ENCODE measurements at places on chromosomes 7 and 10.

DNA sequence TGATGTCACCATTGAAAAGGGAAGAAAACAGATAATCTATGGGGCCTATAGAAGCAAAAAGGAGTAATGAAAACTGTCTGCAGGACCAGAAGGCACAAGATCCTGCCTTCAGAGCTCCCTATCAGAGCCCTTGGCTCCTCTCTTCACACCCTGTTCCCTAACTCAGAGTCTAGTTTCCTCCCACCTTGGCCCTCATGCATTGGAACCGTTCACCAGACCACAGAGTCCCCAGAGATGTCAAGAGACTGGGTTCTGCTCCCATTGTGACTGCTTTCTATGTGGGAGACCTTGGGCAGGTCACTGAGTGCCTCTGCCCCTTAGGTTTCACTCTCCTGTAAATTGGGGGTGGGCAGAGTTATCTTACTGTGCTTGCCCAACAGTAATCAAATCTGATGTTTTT, 80.1 kb upstream of the RPA3 start:
- no peak for DNase-seq

- DNase-seq = no peak
These were observed 59.5 kb downstream of the ASB13 start for GRCh38 chr10:5606864-5607263.

DNA sequence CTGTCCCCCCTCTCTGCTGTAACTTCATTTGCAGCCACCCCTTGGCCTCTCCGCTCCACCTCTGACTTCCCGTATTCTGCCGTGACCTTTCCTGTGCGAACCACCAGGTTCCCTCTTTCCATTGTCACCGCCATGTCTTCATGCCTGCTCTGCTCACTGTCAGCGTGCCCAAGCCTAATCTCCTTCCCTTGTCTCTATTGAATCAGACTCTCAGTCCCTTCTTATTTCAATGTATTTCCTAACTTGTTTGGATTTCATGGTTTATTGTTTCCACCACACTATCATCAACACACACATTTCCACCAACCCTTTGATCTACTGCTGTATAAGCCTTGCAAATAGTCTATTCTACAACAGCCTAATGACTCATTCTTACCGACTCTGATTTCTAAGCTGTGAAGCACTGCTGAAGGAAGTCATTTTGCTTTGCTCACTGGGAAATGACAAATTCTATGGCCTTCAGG, 30.0 kb upstream of the INHBA start:
- DNase-seq = no peak

- DNase-seq = no peak
These were observed 17.4 kb downstream of the RBP3 start for GRCh38 chr10:47365431-47366180.

DNA sequence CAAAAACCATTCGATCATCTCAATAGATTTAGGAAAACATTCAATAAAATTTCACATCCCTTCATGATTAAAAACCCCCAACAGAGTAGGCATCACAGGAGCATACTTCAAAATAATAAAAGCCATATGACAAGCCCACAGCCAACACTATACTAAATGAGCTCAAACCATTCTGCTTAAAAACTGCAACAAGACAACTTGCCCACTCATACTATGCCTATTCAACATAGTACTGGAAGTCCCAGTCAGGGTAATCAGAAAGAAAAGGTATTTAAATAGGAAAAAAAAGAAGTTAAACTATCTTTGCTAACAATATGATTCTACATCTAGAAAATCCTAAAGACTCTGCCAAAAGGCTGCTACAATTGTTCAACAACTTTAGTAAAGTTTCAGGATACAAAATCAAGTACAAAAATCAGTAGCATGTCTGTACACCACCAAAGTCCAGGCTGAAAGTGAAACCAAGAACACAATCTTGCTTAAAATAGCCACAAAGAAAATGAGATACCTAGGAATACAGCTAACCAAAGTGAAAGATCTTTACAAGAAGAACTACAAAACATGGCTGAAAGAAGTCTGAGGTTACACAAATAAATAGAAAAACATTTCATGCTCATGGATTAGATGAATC, 882.6 kb downstream of the GRM8 start:
- DNase-seq = no peak

Measured in Peyer's patch (tissue), 4 donors.